ENCODE measurements at places on chromosomes 5 and 9.

DNA sequence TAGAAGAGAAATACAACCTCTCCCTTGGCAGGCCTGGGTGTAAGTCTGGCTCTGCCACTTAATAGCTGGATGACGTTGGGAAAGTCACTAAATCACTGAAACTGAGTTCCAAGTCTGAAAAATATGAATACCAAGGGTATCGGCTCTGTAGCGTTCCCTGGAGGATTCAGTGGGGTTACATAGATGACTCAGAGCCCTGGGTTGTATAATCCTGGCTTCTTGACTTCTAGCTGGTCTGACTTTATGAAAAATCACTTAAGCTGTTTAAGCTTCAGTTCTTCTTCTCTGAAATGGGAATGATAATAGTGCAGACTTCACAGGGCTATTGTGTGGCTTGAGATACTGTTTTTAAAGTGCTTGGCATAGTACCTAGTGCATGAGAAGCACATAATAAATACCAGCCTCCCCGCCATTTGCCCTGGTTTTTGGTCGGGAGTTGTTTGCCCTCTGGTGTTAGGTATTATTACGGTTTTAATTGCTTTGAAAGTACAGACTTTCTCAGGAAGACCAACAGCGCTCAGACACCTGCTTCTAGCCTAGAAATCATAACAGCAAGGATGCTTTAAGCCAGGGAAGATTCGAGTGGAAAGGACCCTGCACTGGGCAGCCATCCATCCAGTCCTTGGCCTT is 43.0 kb downstream of the CYFIP2 start:
- DNase-seq: no peak

DNA sequence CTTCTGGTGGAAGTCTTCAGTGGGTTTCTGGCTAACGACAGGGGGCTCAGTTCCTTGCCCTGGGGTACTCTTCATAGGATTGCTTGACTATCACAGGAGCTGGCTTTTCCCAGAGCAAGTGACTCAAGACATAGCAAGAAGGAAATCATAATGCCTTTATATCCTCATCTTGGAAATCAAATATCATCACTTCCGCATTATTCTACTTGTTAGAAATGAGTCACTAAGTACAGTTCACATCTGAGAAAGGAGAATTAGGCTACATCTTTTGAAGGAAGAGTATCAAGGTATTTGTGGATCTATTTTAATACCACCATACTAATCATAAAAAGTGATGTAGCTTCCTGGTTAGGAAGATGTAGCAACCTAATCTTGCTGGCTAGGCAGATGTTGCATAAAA is 148.2 kb upstream of the RAI14 start:
- no peak for DNase-seq

GRCh38 chr5:150948539-150948938 is 43.8 kb upstream of the ZNF300 start:
- no peak for DNase-seq

DNA sequence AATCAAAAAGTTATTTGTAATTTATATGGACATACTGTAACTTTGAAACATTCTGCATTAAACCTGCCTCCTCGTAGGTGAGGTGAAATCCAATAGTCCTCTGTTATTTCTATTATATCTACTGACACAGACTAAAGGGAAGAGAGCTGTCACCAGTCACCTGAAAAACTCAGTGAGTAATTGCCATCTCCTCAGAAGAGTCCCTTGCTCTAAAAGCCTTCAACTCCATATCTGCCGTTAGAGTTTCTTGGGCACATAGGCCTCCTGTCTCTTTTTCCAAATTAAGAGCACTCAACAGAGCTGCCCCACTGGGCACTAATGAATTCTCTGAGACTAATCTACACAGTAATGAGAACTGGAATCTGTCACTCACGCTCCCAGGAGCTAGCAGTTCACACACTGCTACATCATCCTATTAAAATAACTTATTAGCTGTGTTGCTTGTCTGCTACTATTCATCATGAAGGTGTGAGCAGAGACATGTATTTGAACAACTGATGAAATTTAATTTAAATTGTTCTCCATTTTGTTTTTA is 67.3 kb upstream of the VCAN start:
- DNase-seq: no peak

- no peak for DNase-seq
Observed at GRCh38 chr5:37850226-37850865, 10.5 kb upstream of the GDNF start.

GRCh38 chr5:29321591-29321990 is 1871.9 kb upstream of the CDH6 start:
- DNase-seq: no peak

- no peak for DNase-seq
Observed at GRCh38 chr9:86043999-86044398, 55.4 kb downstream of the GOLM1 start.

- DNase-seq: peak; percentile 21
Observed at GRCh38 chr5:171570244-171570825, 150.9 kb downstream of the FGF18 start.

DNA sequence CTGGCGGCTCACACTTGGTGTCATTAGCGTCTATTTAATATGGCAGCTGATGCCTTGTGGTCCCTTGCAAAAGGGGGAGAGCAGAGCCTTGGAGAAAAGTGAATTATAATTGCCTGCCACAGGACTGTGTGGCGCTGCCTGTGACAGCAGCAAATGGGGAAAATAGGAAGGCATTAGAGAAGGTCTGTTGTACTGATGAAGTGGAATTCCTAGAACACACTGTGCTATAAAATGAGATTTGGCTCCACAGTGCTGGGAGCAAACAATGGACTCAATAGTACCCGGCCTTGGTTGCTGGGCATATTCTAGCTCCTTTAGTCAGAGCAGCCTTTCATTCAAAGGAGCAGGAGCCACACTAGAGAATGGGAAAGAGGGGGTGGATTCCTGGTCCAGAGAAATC is 21.3 kb downstream of the SEMA6A start:
- DNase-seq: no peak

- no peak for DNase-seq
Observed at GRCh38 chr9:19009391-19009965, 23.5 kb downstream of the SAXO1 start.

DNA sequence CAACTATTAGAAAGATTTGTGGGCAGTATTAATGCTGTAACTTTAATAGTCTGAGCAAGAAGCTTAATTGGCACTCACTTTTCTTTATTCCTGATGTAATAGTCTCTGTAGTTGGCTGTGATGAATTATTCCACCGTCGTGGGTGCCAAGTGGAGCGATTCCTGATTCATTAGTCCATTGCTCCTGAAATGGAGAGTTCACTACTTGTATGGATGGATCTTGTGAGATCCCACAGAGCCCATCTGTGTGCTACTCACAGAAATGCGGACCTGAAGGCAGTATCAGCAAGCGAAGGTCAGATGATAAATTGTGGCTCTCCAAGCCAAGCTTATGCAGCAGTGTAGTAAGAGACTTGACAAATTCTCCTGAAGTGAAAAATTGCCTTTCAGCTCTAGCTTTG is 212.2 kb downstream of the CHSY3 start:
- no peak for DNase-seq

GRCh38 chr5:138448481-138449398 is 9.9 kb downstream of the REEP2 start:
- no peak for DNase-seq

- DNase-seq: no peak
Observed at GRCh38 chr5:143760131-143760505, 51.8 kb upstream of the HMHB1 start.

- DNase-seq: no peak
Observed at GRCh38 chr9:105385381-105385985, 62.4 kb upstream of the FSD1L start.

GRCh38 chr9:3526997-3527940 is 1.5 kb upstream of the RFX3 start:
- DNase-seq: peak; percentile 80

DNA sequence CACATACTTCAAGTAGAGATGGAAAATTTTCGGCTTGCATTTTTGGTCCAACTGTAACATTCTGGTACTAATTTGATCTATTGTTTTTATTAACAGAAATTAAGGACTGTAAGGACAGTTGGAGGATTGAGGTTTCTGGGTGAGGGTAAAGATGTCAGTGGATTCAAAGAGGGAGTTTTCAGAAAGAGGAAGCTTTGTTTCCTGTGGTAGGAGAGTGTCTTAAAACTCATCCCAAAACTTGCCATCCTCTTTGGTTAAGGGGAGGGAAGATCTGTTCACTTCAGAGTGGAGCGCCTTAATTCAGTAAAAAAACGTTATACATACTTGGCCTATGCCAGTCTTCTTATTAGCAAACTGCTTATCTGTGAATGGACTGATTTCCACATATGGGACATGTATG is 13.8 kb downstream of the CNTRL start:
- DNase-seq: no peak

Measured in ELF-1 (cell line).